ENCODE measurements at places on chromosomes 7 and 10. TPM values are rescaled to one million over a fixed set of nuclear protein-coding genes. Genes with fewer than 3 reads are reported as not detected.

CNTNAP2 gene
- 1.3 TPM for polyA plus RNA-seq

HK1 gene
- 8.2 TPM for polyA plus RNA-seq

TMEM139 gene
- polyA plus RNA-seq, result 97.5 TPM

ETV1 gene
- polyA plus RNA-seq, result 13.0 TPM

GCK gene
- not detected for polyA plus RNA-seq

PGAM2 gene
- polyA plus RNA-seq, result 2.2 TPM

TYW1 gene
- polyA plus RNA-seq, result 18.8 TPM

PPP1R17 gene
- not detected for polyA plus RNA-seq

TLX1 gene
- 0.69 TPM for polyA plus RNA-seq

AP5Z1 gene
- polyA plus RNA-seq, result 86.1 TPM

SNX10 gene
- 12.4 TPM for polyA plus RNA-seq

TCERG1L gene
- polyA plus RNA-seq, result not detected

DNA sequence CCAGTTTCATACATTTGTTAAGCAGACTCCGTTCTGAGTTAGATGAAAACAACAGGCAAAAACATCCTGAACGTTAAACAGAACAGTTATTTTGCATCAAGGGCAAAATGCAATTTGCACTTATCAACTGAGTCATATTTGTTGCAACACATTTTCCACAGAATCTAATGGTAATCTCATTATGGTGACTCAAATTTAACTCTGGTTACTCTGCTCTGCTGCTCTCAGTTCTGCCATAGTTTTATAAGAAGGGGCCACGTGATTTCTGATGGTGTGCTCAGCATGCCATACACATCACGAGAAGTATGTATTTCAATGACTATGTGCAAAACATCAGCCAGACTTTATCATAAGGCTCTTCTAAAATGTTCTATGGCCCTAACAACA lies 148.8 kb downstream of the CHCHD3 start:
- no peak for DNase-seq
- no peaks in the 10 kb centered on the region for H3K36me3 ChIP-seq
- no peak overlapping the region for H3K4me3 ChIP-seq
- no peak overlapping the region for H3K27ac ChIP-seq
- H3K4me1 ChIP-seq, result no peaks in the 10 kb centered on the region

DNA sequence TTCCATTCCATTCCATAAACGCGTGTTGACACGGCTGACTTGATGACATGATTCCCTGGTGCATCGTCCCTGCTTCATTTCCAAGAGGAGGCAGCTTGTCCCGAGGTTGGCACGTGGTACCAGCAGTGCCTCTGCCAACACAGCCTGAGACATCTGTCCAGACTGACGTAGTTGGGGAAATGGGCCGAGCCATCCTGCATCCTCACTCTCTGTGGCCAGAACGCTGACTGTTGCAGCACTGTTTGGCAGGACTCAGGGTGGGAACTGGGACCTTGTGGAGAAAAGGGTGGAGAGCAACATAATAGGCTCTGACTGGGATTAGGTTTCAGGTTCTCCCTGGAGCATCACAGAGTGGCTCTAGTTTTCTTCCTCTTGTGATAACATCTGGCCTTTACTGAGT lies 118.6 kb upstream of the BTBD16 start:
- no peaks in the 10 kb centered on the region for H3K4me1 ChIP-seq
- no peak overlapping the region for H3K4me3 ChIP-seq
- peaks cover 68% of the 10 kb centered on the region for H3K36me3 ChIP-seq
- no peak overlapping the region for H3K27ac ChIP-seq

DNA sequence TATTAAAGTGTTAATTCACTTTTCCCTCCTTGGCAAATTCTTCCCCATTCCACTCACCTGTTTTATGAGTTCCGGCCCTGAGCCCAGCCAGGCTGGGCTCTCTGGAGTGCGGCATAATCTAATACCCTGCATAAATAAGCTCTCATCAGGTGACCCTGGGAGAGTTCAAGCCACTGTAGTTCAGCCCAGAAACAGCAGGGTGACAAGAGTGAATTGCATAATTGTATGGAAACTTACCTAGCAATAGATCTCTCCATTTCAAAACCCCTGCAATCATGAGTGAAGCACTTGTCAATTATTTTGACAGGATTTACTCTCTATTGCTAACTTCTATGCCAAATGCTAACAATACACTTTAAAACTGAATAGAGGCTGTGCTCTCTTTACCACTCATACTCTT lies 94.7 kb downstream of the OSBPL3 start:
- H3K27ac ChIP-seq, result no peak overlapping the region
- no peak overlapping the region for H3K4me3 ChIP-seq
- H3K36me3 ChIP-seq, result no peaks in the 10 kb centered on the region
- H3K4me1 ChIP-seq, result no peaks in the 10 kb centered on the region

DNA sequence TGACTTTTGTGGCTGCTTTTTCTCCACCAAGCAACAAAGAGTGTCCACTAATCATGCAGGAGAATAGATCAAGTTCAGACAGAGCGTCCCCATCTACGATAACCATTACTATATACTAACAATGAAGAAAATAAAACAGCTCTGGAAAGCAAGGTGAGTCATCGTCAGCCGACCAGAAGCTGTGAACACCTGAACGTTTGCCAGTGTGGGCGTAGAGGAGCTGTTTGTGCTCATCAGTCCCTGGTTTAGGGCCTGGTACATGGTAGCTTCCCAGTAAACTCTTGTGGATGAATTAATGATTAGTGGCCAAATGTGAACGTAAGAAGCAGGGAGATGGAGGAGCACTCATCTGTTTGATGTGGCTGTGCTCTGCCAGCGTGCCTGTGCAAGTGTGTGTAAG lies 180.7 kb downstream of the EVX1 start:
- no peak overlapping the region for H3K4me3 ChIP-seq
- no peaks in the 10 kb centered on the region for H3K36me3 ChIP-seq
- H3K27me3 ChIP-seq, result no peaks in the 10 kb centered on the region
- peaks cover 4% of the 10 kb centered on the region for H3K4me1 ChIP-seq
- no peak for DNase-seq
- no peak overlapping the region for H3K27ac ChIP-seq

DNA sequence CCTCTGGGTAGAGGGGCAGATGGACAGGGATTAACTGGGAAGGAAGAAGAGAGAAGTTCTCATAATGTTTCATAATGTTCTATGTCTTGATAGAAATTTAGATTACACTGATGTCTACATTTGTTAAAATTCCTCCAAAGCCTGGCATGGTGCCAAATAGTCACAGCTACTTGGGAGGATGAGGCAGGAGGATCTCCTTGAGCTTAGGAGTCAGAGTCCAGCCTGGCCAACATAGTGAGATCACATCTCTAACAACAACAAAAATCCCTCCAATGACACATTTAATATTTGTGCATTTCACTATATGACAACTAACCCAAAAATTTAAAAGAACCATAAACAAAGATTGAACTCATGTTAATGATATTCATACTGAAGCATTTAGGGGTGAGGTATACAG lies 33.0 kb upstream of the PPP1R3C start:
- no peak overlapping the region for H3K4me3 ChIP-seq
- no peak overlapping the region for H3K27ac ChIP-seq
- H3K36me3 ChIP-seq, result no peaks in the 10 kb centered on the region

DNA sequence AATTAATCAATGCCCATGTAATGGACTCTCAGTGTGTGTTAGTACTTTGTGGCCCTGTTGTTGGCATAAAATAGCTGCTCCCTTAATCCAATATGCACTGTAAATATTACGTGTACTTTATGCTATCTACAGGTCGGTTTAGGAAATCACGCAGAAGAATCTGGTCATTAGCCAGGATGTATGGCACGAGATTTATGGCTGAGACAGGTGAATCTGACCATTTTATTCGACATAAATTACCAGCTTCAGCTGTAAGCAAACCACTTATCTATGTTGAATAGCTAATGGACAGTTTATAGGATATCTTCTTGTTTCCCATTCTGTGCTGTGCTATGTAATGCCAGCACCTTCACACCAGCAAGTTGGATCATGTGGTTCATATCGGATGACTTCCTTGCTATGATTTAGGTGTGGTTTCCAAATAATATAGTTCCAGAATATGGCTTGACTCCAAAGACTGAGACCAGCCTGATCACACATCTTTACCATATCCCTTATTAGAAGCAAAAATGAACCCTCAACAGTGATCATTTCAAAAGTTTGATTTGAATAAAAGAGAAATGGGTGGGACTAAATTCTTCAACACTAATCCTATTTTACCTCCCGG lies 301.4 kb downstream of the AHR start:
- no peak overlapping the region for H3K4me3 ChIP-seq
- H3K27ac ChIP-seq, result no peak overlapping the region
- no peaks in the 10 kb centered on the region for H3K4me1 ChIP-seq
- no peak for DNase-seq

DNA sequence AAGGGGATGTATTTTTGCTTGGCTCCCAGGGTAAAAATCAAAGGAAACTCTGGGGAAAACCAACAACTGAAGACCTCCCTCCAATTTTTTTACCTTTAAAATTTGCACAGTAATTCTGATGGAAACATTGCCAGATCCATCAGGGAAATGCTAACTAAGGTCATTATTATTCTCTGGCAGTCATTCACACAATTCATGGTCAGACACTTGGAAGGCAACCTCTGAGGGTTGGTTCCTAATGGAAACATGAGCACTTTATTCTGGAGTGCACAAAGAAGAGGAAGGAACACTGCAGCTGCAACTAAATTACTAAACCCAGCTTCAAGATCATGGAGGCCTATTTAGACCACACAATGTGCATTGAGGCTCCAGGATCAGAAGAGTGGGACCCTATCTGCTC lies 34.2 kb downstream of the SRI start:
- H3K27ac ChIP-seq, result no peak overlapping the region
- peaks cover 3% of the 10 kb centered on the region for H3K36me3 ChIP-seq
- H3K4me1 ChIP-seq, result no peaks in the 10 kb centered on the region
- no peak overlapping the region for H3K4me3 ChIP-seq
